ENCODE measurements at places on chromosomes 5 and 9.
A peak's percentile ranks its signal among the peaks of the same experiment; 100 is the strongest.

DNA sequence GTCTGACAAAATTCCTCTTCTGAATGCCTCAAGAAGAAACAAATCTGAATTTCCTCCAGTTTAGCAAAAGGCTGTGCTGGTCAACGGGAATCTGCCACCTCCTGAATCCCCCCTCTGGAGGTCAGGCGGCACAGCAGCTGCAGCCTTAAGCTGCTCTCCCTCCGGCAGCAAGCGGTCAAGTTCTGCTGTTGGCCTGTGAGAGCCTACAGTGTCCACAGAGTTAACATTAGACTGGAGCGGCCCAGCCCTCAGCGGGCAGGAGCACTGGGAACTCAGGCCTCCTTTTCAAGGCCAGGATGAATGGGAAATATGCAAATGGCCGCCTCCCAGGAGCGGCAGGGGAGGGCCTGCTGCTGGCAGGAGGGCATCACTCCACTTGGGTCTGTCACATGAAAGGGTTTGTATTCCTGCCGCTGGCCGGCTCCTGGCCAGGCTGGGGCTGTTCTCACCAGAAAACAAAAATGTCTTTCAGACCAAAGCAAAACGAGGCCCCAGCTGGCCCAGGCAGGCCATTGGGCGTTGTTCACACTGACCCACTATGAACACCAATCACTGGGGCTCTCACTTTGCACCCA, 8.2 kb downstream of the ACSL6 start:
- peaks cover 48% of the 10 kb centered on the region for H3K4me1 ChIP-seq
- peak overlapping the region; percentile 10 for H3K27ac ChIP-seq
- peak; percentile 64 for DNase-seq
- H3K36me3 ChIP-seq, result no peaks in the 10 kb centered on the region

DNA sequence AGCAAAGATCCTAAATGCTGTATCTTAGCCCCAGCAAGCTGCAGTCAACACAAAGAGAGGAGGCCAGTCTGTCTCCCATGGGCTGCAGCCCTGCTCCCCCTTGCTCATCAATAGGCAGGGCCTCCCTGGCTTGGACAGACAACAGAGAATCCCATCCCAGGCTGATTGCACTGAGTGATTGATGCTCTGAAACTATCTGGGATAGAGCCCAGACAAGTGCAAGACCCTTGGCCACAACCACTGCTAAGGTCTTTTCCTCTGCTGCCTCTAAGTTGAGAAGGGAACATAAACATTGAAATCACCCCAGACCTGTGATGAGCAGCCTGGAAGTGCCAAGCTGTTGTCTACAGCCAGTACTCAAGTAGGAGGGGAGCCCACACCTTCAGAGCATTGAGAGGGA, 661.0 kb upstream of the CDH18 start:
- no peaks in the 10 kb centered on the region for H3K36me3 ChIP-seq
- DNase-seq, result no peak
- H3K4me3 ChIP-seq, result no peak overlapping the region
- no peaks in the 10 kb centered on the region for H3K4me1 ChIP-seq

GRCh38 chr9:95756986-95757385, 118.5 kb upstream of the ERCC6L2 start:
- no peak overlapping the region for H3K4me3 ChIP-seq
- H3K27me3 ChIP-seq, result peaks cover 32% of the 10 kb centered on the region
- H3K4me1 ChIP-seq, result peaks cover 28% of the 10 kb centered on the region

DNA sequence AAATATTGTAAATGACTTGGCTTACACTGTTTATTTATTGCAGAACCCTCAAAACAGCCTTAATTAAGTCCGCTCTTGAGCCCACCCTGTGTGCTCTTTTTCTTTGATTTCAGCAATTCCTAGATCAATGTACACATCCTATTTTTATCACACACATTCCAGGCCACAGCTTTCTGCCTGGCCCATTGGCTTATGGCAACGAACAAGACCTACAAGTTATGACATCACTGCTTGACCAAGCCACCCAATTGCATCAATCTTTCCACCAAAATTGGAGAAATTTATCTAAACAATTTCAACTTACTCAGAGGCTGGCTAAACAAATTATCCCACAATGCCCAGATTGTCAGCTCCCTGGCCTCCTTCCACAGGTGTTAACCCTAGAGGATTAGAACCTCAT, 158.4 kb downstream of the CPLANE1 start:
- no peak for DNase-seq
- H3K4me1 ChIP-seq, result peaks cover 11% of the 10 kb centered on the region
- no peaks in the 10 kb centered on the region for H3K27me3 ChIP-seq
- no peak overlapping the region for H3K27ac ChIP-seq
- H3K36me3 ChIP-seq, result peaks cover 85% of the 10 kb centered on the region

- peak; percentile 14 for DNase-seq
- H3K36me3 ChIP-seq, result peaks cover 26% of the 10 kb centered on the region
- H3K4me3 ChIP-seq, result peak overlapping the region; percentile 100
These were observed 694 bp downstream of the RMI1 start for GRCh38 chr9:83981126-83981871.

DNA sequence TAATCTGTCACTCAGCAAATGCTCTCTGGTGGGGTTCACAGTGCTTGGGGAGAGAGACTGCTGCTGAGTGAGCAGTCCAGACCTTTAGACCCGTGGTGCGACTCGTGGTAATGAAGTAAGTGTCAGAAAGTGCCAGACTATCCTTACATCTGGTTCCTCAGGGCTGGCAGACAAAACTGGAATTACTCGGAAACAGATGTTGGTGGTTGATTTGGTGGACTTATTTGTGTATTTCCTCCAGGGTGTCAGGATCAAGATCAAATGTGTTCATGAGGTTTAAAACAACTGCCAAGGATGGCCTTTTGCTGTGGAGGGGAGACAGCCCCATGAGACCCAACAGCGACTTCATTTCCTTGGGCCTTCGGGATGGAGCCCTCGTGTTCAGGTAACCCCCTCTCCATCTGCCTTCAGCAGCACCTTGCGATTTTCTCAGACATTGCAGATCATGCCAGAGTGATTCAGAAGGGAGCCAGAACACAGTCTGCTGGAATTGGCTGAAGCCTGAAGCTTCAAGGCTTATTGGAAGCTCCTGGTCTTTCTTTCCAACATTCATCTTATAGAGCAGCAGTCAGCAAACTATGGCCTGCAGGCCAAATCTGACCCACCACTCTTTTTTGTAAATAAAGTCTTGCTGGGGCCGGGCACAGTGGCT, 105.2 kb downstream of the LIFR start:
- H3K27me3 ChIP-seq, result no peaks in the 10 kb centered on the region
- no peaks in the 10 kb centered on the region for H3K36me3 ChIP-seq
- peaks cover 21% of the 10 kb centered on the region for H3K4me1 ChIP-seq
- no peak for DNase-seq

DNA sequence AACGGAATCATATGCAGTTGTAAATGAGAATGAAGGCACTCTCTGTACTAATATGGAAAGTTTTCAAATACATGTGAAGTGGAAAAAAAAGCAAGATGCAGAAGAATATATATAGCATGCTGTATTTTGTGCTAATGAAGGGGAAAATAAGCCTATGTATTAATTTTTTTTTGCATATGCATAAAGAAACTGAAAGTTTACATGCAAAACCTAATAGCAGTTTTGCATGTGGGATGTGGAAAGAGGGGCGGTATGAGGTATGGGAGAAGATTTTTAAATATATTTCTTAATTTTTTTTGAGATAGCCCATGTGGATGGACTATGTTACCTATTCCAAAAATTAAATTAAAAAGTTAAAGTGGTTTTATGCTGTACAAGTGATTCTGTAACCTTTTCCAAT, 83.7 kb upstream of the IL12B start:
- DNase-seq, result no peak
- H3K27me3 ChIP-seq, result no peaks in the 10 kb centered on the region
- H3K36me3 ChIP-seq, result no peaks in the 10 kb centered on the region
- no peak overlapping the region for H3K27ac ChIP-seq
- no peaks in the 10 kb centered on the region for H3K4me1 ChIP-seq
- no peak overlapping the region for H3K4me3 ChIP-seq

DNA sequence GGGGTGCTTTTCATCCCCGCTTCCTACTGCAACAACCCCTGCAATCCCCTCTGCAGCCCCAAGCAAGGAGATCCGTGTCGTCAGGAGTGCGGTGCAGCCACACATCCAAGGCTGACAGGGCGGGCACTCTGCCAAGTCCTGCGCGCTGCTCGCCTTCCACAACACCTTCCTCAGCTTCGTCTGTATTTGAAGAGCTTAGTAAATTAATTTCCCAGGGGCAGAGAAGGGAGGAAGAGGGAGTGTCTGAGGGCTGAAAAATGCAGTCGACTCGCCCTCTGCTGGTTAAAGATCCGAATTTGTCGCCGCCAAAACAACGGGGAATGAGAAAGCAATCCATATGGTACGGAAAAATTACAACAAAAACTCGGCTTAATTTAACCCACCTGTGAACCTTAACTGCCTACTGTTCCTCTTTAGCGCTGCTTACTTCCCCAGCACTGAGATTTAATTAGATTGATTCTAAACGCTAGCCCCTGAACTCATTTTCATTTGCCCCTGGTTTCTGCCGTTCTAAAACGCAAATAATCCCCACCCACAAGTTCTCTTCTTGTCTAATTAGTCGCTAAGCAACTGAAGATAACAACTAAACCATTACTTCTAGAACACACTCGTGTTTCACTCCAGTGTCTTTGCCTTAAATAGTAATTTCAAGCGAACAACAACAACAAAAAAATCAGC, 10.9 kb upstream of the PCDHB1 start:
- no peaks in the 10 kb centered on the region for H3K36me3 ChIP-seq
- H3K4me3 ChIP-seq, result no peak overlapping the region
- peak; percentile 61 for DNase-seq
- peaks cover 25% of the 10 kb centered on the region for H3K27me3 ChIP-seq

- H3K4me3 ChIP-seq, result peak overlapping the region; percentile 5
- H3K36me3 ChIP-seq, result no peaks in the 10 kb centered on the region
- no peak for DNase-seq
- peaks cover 77% of the 10 kb centered on the region for H3K27me3 ChIP-seq
- no peak overlapping the region for H3K27ac ChIP-seq
These were observed 11.8 kb upstream of the BTNL9 start for GRCh38 chr5:181028032-181028819.

DNA sequence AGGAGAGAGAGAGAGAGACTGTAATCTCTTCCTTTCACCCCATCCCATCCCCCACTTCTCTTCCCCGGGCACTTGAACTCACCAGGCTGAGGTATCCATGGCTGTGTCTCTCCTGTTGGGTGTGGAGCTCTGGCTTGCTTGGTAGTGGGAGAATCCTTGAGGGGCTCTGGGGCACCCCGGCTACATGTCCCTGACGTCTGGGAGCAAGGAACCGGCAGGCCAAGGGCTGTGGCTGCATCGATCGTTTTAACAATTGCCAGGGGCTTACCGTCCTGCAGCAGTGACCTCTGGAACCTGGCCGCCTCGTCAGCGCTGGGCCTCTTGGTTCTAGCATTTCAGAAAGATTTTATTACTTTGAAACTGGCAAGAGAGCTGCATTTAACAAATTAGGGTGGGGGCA, 30.0 kb downstream of the FGF18 start:
- no peak for DNase-seq
- H3K27ac ChIP-seq, result peak overlapping the region; percentile 12
- peaks cover 26% of the 10 kb centered on the region for H3K4me1 ChIP-seq
- H3K36me3 ChIP-seq, result no peaks in the 10 kb centered on the region

DNA sequence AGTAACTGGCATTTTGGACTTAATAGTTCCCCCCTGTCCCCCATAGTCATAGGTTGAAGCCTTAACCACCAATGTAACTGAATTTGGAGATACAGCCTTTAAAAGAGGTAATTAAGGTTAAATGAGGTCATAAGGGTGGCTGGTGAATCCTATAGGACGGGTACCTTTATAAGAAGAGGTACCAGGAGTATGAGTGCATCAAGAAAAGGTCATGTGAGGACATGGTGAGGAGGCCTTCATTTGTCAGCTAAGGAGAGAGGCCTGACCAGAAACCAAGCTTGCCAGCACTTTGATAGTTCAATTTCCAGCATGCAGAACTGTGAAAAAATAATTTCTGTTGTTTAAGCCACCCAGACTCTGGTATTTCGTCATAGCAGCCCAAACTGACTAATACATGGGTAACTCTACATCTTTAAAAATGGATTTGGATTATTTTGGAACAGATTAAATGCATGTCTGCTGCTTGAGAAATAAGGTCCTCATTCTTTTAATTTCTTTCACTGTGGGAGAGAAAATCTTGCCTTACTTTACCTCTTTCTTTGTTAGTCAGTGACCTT, 9.7 kb downstream of the RASA1 start:
- no peak for DNase-seq
- H3K27me3 ChIP-seq, result no peaks in the 10 kb centered on the region
- H3K36me3 ChIP-seq, result peaks cover 18% of the 10 kb centered on the region
- H3K27ac ChIP-seq, result no peak overlapping the region
- H3K4me1 ChIP-seq, result peaks cover 23% of the 10 kb centered on the region

- H3K4me1 ChIP-seq, result peaks cover 13% of the 10 kb centered on the region
- no peak overlapping the region for H3K4me3 ChIP-seq
These were observed 2.6 kb upstream of the F2RL1 start for GRCh38 chr5:76816110-76816831.

GRCh38 chr5:107531308-107531707, 139.4 kb downstream of the EFNA5 start:
- H3K27me3 ChIP-seq, result no peaks in the 10 kb centered on the region
- no peak for DNase-seq
- H3K4me3 ChIP-seq, result no peak overlapping the region
- no peak overlapping the region for H3K27ac ChIP-seq
- peaks cover 4% of the 10 kb centered on the region for H3K36me3 ChIP-seq

DNA sequence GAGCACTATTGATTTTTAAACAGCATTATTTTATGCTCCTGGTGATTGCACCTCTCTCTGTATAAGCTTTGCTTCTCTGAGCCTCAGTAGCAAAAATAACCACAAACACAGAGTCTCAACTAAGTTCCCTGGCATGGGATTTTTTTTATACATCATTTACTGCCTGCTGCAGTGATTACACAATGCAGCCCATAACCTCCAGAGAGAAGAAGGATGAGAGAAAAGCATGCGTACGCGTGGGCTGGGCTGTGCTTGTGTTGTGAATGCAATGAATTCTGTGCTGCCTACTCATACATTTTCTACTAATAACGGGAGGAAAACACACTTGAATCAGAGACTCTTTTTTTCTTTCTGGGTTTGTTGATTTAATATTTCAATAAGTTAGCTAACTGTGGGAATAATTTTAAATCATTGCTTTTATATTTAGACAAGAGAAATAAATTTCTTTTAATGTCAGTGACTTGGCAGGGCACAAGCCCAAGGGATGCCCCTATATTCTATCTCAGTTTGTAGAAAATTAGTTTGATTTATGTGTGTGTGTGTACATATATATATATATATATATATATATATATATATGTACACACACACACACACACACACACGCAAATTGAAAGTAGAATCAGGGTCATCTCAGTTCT, 351.5 kb downstream of the MED10 start:
- no peak overlapping the region for H3K4me3 ChIP-seq
- H3K27ac ChIP-seq, result no peak overlapping the region
- H3K36me3 ChIP-seq, result no peaks in the 10 kb centered on the region

- DNase-seq, result no peak
- H3K4me3 ChIP-seq, result no peak overlapping the region
- H3K27ac ChIP-seq, result no peak overlapping the region
- peaks cover 6% of the 10 kb centered on the region for H3K27me3 ChIP-seq
These were observed 28.6 kb upstream of the GTF2H2C start for GRCh38 chr5:69531406-69531801.

- DNase-seq, result no peak
- H3K27me3 ChIP-seq, result no peaks in the 10 kb centered on the region
- H3K4me3 ChIP-seq, result no peak overlapping the region
- peaks cover 8% of the 10 kb centered on the region for H3K4me1 ChIP-seq
- no peak overlapping the region for H3K27ac ChIP-seq
These were observed 14.9 kb downstream of the BRD3 start for GRCh38 chr9:134052941-134053340.
